Muscle of leg (tissue), 16 donors: ENCODE measurements at places on chromosomes 2 and 18. TPM values are rescaled to one million over a fixed set of nuclear protein-coding genes. Genes with fewer than 3 reads are reported as not detected.

DOCK10 gene
- total RNA-seq, result 18.3 TPM

- DNase-seq, result no peak
These were observed 89.7 kb downstream of the EIPR1 start for GRCh38 chr2:3287896-3288295.

- DNase-seq, result no peak
These were observed 588 bp downstream of the TMEM214 start for GRCh38 chr2:27033253-27033852.

IGFBP2 gene
- 172 TPM for total RNA-seq
